ENCODE measurements at places on chromosomes 6 and 20.

DNA sequence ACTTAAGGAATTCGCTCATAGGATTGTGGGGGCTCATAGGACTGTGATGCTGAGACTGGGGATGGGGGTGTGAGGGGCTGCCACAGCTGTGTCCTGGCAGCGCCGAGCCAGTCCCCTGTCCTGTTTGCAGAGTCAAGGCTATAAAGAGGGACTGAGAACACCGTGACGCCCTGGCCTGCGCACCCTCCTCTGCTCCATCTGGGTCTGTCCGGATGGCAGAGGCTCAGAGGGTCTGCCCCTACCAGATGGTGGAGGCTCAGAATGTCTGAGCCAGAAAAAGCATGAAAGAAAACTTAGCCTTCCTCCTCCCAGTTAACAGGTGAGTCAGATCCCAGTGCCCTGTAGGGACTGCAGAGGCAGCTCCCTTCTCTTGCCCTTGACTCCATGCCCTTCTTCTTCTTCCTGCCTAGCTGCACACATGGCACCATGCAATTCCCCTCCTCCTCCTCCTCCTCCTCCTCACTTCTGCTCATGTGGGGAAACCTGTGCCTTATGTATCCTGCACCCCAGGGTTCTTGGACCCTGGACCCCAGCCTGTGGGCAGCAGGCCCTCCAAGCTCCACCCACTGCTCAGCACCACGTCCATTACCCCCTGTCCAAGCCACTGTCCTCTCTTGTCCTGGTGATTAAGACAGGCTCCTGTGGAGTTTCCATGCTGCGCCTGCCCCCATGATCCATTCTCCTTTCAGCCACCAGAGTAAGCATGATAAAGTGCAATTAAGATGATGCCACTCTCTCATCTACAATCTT is 410.0 kb upstream of the SULF2 start:
- no peak for DNase-seq

GRCh38 chr6:125968493-125968892 is 11.9 kb downstream of the HINT3 start:
- no peak for DNase-seq

DNA sequence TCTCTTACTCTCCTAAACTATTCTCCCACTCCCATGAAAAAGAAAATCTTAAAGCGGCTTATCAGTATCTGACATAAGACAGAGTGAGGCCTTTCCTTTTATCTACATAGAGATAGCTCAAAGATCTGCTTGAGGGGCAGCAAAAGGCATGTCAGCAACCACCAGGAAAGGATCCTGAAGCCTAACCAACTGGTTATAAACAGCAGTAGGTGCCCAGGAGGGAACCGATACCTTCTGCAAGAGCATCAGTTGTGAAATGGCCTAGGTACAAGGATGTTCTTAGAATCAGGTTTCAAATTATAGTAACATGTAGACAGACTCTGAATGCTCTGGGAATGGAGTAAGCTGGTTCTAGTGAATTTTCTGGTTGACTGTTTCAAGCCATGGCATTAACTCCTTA is 21.4 kb downstream of the JARID2 start:
- DNase-seq: no peak

GRCh38 chr6:3739311-3739897 is 12.1 kb downstream of the PXDC1 start:
- DNase-seq: no peak

DNA sequence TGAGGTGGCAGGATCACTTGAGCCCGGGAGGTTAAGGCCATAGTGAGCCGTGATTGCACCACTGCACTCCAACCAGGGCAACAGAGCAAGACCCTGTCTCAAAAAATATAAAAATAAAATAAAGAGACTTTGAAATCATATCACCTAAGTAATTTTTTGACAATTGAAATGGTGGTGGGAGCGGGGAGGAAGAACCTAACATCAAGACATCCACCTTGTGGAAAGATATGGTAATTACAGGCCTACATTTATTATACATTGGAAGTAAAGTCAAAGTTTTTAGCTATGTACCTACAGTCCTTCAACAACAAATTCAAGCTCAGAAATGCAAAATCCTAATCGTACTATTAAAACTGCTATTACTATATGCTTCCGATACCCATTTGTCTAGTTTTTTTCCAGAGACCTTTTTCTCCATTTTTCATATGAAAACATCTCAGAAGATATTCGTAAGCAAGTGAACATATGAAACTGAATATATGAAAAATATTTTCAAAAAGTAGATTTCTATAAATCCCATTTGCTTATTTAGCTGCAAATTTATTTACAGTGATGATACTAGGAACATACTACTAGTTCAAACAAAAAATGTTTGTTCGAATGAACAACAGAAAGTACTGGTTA is 83.3 kb downstream of the SYCP2 start:
- peak; percentile 71 for DNase-seq

- no peak for DNase-seq
Measured at GRCh38 chr20:34365765-34366213, 2.7 kb downstream of the ITCH start.

DNA sequence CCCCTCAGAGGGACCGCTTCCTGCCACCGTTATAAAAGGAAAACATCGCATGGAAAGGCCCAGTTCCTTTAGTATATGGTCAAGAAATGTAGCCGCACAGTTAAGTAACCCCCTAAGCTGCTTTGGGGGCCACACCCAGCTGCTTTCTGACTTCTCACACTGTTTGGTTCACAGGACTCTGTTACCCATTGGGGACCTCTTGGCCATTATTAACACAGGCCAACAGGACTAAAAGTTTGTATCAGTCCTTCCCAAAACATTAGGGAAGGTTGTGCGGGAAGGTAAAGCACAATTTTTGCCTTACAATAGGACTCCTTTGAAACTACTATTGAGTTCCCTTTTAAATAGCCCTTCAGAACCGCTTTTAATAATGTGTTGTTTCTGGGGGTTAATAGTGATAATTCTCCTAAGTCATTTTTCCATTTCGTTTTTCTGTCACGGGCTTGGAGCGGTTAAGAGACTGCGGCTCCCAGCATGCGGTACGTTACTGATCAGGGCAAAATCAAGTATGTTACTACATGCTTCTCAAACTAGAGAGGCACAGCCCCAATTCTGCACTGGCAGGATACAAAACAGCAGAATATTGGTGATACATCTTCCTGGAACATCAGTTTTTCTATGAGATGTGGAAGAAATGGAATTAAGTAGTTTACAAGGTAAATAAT is 668 bp upstream of the RPP40 start:
- DNase-seq: no peak

DNA sequence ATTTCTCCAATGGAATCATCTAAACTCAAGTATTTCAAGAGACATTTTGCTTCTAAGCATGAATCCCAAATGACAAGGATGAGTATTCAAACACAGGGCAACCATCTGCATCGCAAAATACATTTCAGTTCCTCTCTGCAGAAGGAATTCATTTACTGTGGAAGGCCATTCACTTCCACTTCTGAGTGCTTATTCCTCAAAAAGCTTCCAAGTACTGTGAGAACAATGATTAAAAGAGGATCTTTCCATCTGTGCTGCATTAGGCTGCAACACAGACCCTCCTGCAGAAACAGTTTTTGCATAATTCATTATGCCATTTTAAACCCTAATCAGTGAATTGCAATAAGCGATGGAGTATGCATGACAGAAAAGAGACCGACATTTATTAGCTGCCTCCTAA is 52.5 kb downstream of the ARHGAP18 start:
- no peak for DNase-seq

- no peak for DNase-seq
Measured at GRCh38 chr20:4328541-4328940, 313.2 kb upstream of the RNF24 start.

GRCh38 chr6:146785001-146785585 is 186.3 kb downstream of the ADGB start:
- DNase-seq: peak; percentile 60

GRCh38 chr6:95636552-95637431 is 59.5 kb downstream of the MANEA start:
- DNase-seq: no peak

DNA sequence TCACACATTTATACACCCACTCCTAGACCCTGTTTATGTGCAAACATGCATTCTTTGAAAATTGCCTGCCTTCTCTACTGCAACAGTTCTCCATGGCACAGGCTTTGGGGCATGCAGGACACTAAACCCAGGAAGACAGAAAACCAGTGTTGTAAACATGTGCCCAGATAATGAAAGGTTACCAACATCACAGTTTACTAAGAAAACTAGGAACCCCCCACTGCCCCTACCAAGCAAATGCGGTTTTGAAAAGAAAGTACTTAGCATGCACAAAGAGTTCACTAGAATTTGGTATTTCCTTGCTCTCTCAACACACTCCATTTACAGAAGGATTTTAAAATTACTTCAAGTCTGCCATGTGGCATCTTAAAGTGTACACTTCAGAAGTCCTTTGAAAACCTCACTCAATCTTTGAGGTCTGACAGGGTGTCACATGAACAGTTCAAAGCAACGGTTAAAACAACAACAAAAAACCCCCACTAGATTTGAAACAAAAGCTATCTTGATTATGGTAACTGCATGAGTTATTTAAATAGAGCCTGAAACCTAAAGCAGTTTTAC is 245.0 kb downstream of the GMPR start:
- no peak for DNase-seq

DNA sequence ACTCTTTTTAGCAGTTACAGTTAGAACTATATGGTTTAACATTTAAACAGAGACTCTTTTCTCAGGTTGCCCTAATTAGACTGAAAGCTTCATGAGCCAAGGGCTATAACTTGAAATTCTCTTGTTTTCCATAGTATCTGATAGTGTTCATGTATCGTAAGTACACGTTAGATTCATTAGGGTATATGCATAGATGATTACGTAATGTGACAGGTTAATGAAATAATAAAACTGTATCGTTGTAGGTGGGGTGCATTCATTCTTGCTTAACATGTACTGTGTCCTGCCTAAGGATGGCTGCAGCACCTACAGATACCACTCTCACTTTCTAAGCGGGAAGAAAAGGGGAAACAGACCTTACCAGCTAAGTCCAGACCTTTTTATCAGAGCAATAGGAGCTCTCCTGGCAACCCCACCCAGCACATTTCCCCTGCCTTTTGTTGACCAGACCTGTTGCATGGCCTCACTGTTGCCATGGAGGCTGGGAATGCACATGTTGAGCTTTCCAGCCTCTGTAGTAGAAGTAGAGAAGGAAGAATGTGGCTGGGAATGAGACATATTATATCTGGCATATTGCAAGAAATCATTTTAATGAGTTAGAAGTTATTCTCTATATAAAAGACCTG is 83.0 kb downstream of the MAP3K4 start:
- no peak for DNase-seq

- DNase-seq: no peak
Measured at GRCh38 chr6:153143200-153143599, 12.1 kb upstream of the RGS17 start.

DNA sequence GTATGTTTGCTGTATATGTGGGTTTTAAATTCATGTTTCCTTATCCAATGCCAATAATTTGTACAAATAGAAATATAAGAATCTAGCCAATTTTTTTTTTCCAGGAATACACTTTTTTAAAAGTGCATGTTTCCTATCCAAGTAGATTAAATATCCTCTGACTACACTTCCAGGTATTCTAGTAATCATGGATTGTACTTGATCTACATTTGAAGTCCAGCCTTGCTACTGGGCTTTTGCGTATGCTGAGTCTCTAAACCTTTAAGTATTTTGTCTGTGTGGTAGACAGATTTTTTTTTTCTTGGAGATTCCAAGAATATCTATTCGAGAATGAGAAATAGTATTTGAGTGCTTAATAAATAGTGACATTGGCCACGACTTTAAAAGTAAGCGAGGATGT is 188.3 kb downstream of the SASH1 start:
- DNase-seq: peak; percentile 30

DNA sequence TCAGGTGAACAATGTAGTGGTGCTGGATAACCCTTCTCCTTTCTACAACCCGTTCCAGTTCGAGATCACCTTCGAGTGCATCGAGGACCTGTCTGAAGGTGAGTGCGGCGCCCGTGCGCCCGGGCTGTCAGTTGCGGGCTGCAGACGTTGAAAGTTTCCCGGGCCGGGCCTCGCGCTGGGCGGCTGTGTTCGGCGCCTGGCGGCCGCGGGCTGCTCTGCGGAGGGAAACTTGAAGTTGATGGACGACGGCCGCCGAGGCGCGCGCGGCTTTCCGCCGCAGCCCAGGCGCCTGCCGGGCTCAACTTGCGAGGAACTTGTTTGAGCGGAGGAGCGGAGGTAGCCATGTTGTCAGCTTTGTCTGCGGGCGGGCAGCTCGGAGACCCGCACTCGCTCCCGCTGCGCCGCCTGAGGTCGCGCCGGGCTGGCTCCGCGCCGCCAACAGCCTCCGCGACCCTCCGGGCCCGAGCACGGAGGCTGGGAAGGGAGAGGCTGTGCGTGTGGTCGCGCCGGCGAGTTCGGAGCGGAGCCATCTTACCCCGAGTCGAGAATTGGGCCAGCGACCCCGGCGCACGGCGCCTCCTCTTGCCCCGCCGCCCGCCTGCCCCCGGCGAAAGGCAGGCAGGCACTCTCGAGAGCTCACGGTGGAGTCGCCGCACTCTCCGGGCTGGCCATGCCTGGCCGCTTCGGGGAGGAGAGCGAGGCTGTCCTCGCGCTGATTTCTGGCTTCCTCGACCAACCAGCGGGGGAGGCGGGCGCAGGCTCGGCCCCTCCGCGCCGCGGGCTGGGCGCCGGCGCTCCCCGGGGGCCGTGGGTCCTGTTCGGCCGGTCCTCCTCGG is 691 bp downstream of the ASF1A start:
- peak; percentile 86 for DNase-seq

DNA sequence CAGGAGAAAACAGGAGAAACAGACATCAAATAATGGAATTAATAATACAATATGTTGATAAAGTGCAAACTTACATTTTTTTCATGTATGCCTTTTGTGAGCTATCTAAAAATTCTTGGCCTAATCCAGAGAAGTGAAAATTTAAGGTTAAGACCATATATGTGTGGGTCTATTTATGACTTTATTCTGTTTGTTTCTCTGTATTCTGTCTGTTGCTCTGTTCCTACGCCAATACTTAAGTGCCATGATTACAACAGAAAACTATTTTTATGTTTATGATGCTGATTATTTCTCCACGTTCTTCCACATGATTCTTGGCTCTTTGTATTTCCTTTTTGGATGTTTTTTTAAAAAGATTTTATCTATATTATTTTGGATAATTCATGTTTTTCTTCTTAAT is 109.6 kb upstream of the MAP3K4 start:
- DNase-seq: no peak

GRCh38 chr6:55775029-55775318 is 100.4 kb downstream of the BMP5 start:
- no peak for DNase-seq

All from adipocyte (in vitro differentiated cells).